Uterine smooth muscle cell (primary cell): ENCODE measurements at places on chromosomes 16 and 17. TPM values are rescaled to one million over a fixed set of nuclear protein-coding genes. Genes with fewer than 3 reads are reported as not detected.

Gene SKAP1
- not detected in 2 replicates for total RNA-seq

Gene TMED6
- 0.11 TPM in 1 of 2 replicates, not detected in the other for total RNA-seq

Gene TBC1D3L
- total RNA-seq, result 2.1 and 3.9 TPM in 2 replicates

Gene NPIPB9
- 4.1 and 4.3 TPM in 2 replicates for total RNA-seq

Gene TBC1D3H
- total RNA-seq, result not detected in 2 replicates

Gene TBC1D3I
- 0.33 TPM in 1 of 2 replicates, not detected in the other for total RNA-seq

Gene FTSJ3
- total RNA-seq, result 63.1 and 73.0 TPM in 2 replicates

Gene CTRB2
- total RNA-seq, result not detected in 2 replicates

Gene TBC1D3K
- total RNA-seq, result not detected in 2 replicates

Gene SSTR5
- 0.12 TPM in 1 of 2 replicates, not detected in the other for total RNA-seq

Gene ST3GAL2
- total RNA-seq, result 20.9 and 21.4 TPM in 2 replicates

Gene PDIA2
- total RNA-seq, result 0.12 TPM in 1 of 2 replicates, not detected in the other

Gene ATP1B2
- total RNA-seq, result not detected in 2 replicates

Gene BORCS6
- 11.0 and 14.9 TPM in 2 replicates for total RNA-seq

Gene COX6A2
- total RNA-seq, result not detected in 2 replicates

Gene SLC2A4
- total RNA-seq, result under 0.01 TPM in 2 replicates

Gene FN3K
- total RNA-seq, result 5.0 and 16.1 TPM in 2 replicates

Gene CBFA2T3
- total RNA-seq, result not detected in 2 replicates

Gene PRR11
- total RNA-seq, result 9.2 and 21.9 TPM in 2 replicates

Gene PNMT
- 0.22 TPM in 1 of 2 replicates, not detected in the other for total RNA-seq

Gene ENGASE
- 10.7 and 19.9 TPM in 2 replicates for total RNA-seq

Gene ORMDL3
- 33.1 and 53.1 TPM in 2 replicates for total RNA-seq

Gene DRC7
- total RNA-seq, result 0.50 TPM in 1 of 2 replicates, not detected in the other

Gene TMEM204
- total RNA-seq, result 4.8 and 7.2 TPM in 2 replicates

Gene GAS2L2
- total RNA-seq, result under 0.01 TPM in 1 of 2 replicates, not detected in the other

Gene TEX19
- total RNA-seq, result 0.12 TPM in 1 of 2 replicates, not detected in the other

Gene SCPEP1
- 48.0 and 72.7 TPM in 2 replicates for total RNA-seq

Gene CACNG3
- not detected in 2 replicates for total RNA-seq

Gene ASPHD1
- 9.1 and 9.4 TPM in 2 replicates for total RNA-seq

Gene CLEC10A
- total RNA-seq, result not detected in 2 replicates

Gene NAE1
- 69.6 and 122 TPM in 2 replicates for total RNA-seq

Gene MYH1
- under 0.01 TPM in 1 of 2 replicates, not detected in the other for total RNA-seq

Gene ITGAE
- 12.2 and 16.0 TPM in 2 replicates for total RNA-seq

Gene LRRC59
- total RNA-seq, result 169 and 297 TPM in 2 replicates

Gene ATP2A3
- 0.44 and 4.9 TPM in 2 replicates for total RNA-seq
